ENCODE measurements at places on chromosomes 2 and 18.

GRCh38 chr2:237425320-237425719, 11.4 kb upstream of the COL6A3 start:
- no peak for DNase-seq

DNA sequence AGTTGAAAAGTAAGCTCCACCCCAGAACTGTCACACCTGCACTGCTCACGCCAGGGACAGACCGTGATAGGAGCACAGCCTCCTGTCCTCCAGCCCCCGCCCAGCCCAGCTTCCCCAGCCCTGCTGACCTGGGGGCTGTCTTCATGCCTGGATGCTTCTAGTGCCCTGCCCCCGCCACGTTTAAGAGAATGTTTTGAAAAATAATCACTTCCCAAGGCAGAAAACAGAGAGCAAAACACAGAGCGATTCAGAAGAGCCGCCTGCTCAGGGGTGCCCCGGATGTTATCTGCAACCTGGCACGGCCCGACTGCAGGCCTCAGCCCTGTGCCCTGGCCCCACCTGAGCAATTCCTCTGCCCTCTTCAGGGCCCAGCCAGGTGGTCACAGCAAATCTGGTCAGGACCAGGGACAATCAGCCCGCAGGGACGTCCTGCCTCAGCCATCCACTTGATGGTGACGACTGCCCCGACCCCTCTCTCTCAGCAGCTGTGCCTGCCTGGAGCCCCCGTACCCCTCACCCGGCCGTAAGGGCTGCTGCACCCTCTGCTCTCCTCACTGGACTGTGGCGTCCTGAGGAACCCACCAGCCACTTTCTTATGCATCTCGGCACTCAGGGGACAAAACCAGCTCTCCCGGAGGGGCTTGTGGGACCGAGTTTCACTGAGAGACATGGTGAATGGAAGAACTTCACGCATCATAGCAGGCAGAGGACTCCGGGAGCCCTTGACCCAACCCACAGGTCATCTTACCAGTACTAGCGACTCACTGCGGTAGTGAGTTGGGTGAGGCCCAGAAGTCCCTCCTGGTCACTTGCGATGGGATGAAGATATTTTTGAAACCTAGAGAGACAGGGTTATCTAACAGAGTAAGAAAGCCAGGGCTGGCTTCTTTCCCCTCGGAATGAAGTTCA, 30.2 kb downstream of the ADI1 start:
- DNase-seq, result no peak

DNA sequence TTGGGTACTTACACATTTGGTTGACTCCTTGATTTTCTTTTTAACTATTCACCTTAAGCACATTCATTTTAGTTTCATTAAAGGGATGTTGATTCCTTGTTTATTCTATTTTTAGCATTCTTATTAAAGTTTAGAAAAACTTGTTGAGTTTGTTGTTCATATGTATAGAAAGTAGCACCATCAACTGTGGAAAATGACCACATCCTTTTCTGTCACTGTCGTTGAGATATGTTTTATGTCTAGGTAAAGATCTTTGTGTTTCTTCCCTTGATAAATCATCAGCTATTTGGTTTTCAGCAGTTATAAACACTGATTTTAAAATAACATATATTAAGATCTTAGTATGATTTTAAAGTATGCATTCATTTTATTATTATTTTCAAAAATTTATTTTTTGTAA, 25.1 kb downstream of the SLC39A10 start:
- DNase-seq, result no peak

GRCh38 chr2:221388891-221389290, 183.2 kb downstream of the EPHA4 start:
- no peak for DNase-seq

DNA sequence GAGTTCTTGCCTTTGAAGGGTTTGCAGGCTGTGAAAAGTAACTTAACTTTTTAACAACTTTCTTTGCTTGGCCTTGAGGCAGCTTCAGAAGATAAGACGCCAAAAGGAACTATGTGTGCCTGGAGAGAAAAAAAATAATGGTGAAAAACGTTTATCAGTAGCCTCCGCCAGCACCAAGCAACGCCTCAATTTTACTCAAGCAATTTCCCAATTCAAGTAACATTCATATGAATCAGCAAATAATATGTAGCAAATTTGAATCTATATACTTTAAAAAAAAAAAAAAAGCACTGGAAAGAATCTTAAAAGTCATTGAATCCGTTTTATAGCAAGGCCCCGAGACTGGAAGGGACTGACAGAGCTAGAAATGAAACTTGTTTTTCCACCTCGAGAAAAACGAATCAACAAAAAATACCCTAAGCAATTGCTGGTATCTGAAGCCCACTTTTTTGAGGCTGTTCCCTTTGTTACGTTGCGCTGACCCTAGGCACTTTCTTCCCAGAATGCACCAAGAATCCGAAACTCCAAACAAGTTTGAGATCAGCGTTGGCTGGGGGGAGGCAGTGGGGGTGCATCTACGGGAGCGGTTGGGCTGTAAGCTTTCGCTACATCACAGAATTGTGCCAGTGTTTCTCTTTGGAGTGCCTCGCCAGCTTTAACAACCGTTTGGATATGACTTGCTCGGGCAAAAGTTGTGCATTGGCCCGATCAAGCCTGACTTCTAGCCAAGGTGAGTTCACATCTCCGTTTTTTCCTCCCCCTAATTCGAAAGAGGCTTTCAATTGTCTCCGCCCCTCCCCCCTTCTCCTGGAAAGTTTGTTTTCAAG, 2.7 kb upstream of the TGIF1 start:
- DNase-seq, result peak; percentile 18
